ENCODE measurements at places on chromosomes 11 and 22.

DNA sequence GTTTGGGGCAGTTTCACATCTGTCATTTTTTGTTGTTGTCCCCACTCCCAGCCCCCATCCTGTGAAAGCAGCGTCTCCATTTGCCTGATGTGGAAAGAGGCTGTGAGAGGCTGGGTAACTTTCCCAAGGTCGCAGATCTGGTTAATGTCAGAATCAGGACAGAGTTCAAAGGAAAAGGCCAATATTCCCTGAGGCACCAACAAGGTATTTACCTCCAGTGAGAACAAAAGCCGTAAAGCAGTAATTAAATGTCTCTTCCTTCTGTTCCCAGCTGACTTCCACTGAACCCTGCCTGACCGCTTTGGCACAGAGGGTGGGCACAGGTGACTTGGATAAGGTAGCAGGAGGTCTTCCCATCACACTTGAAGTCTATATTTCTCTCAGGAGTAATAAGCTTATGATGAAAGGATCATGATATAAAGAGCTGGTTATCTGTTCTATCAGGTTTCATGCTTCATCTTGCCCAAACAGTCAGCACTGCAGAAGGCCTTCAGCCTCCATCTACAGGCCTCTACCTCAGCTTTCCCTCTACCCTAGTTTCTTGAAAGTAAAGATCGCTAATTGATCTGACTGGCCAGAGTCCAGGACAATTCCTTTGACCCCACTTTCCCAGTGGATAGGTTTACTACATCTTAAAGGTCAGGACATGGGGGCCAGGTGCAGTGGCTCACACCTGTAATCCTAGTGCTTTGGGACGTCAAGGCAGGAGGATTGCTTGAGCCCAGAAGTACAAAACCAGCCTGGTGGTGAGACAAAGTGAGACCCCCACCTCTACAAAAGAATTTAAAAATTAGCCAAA lies 9.4 kb downstream of the C11orf91 start:
- DNase-seq: no peak

DNA sequence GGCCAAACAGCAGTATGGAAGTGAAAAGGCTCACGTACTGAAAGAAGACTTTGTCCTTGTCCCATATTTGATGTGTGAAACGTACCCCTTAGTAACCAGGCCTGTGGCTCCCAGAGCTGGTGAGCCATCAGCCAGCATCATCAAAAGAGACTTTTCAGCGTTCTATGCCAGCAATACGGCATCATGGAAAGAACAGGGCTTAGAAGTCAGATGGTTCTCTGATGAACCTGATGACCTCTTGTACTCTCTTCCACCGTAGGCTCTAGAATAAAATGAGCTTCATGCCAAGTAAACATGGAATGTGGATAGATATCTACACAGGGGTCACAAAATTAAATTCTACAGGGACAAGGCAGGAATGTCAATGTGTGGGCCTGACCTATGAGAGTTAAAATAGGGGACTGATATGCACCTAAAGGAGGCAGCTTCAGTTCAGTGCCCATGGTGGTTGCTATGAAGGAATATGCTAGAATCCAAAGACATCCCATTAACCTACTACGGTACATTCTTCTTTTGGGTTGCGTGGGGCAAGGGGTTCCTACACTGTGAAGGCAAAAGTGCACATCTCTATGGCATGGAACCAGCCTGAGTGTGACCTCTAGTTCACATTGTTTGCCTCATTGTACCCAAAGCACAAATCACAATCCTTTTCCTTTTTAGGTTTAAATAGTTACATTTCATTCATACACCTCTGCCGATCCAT lies 130.6 kb downstream of the ETS1 start:
- no peak for DNase-seq

GRCh38 chr11:113398669-113399430 lies 11.3 kb downstream of the ANKK1 start:
- no peak for DNase-seq

- no peak for DNase-seq
Measured at GRCh38 chr11:104873252-104873651, 25.0 kb downstream of the CASP12 start.

DNA sequence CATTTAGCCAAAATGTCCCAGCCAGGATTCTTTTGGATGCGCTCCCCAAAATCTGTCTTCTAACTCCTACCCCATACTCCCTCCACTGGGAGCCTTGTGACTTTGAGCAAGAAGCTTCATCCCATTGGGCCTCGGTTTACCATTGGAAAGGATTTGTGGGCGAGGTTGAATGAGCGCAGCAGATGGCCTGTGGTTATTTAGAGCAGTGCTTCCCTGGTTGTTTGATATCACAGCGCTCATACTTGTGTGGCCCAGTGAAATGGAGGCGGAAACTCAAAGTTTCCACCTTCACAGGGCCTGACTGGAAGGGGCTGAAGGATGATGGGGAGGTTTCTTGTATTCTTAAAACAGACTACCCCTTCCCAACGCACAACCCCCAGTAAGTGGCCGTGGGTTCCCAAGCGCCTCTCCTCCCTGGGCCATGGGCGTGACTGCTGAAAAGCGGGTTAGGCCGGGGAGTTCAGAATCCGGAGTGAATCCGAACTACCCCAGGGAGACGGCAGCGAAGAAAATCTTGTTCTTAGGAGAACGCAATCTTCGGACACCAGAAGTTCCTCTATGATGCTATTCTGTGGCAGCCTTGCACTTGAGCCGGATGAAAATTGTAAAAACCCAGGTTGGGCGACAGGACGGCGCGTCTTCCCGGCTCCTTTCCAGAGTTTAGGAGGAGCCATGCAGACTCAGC lies 1.2 kb upstream of the ATF4 start:
- no peak for DNase-seq

- DNase-seq: no peak
Measured at GRCh38 chr22:23652286-23652685, 20.2 kb upstream of the DRICH1 start.

DNA sequence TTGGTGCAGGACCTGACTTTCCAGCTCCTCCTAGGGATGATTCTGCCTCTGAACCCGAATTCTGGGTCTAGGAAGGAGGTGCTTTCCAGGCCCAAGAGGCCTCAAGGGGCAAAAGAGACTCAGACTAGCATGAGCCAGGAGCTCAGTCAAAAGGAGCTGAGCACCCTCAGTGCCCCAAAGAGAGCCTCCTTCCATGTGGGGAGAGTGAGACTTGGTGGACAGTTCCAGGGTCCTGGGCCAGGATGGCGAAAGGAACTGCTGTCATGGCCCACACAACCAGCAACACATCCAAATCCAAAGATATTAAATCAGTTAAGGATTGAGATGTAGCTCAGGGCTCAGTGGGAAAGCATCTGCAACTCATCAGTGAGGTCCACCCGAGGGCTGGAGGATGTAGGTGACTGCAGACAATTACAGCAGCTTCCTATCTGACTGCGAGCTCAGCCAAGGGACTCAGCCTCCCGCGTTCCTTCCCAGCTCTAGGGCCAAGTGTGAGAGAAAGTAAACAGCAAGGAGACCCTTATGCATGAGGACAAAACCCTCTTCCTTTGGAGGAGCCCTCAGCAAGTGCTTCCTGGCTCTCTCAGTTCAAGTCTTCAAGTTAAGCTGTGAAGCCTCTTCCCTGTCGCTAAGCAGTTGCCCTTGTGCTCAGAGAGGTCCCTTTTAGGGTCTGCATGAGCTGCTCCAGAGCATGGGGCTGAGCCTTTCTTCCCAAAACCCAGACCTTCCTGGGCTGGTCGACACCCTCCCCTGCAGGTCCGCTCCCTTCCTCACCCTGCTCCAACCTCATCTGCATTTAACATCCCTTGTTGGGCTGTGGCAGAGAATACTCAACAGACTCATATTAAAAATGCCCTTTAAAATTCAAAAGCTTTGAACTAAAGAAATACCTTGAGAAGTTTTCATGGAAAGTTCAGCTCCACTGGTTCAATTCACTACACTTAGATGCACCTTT lies 35.8 kb downstream of the C11orf58 start:
- DNase-seq: no peak

DNA sequence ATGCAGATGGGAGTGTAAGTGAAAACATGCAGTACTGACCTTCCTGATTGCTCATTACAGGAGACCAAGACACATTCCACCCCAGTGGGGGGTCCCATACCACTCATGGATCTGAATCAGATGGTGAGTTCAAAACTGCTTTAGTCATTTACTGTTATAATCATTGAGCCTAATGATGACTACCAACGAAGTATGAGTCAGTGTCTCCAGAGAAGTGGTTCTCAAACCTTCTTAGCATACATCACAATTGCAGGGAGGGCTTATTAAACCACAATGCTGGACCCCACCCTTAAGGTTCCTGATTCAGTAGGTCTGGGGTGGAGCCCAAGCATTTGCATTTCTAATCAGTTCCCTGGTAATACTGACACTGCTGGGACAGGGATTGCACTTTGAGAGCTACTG lies 75.8 kb downstream of the CD44 start:
- peak; percentile 99 for DNase-seq

GRCh38 chr11:70243912-70244652 lies 26.4 kb upstream of the PPFIA1 start:
- peak; percentile 43 for DNase-seq

GRCh38 chr11:79358258-79358657 lies 82.6 kb downstream of the TENM4 start:
- peak; percentile 46 for DNase-seq

GRCh38 chr11:65384301-65384889 lies 1.9 kb upstream of the SLC25A45 start:
- no peak for DNase-seq

GRCh38 chr22:25896098-25896497 lies 154.1 kb downstream of the MYO18B start:
- no peak for DNase-seq

GRCh38 chr22:48587236-48587865 lies 1240.3 kb downstream of the BRD1 start:
- DNase-seq: no peak

DNA sequence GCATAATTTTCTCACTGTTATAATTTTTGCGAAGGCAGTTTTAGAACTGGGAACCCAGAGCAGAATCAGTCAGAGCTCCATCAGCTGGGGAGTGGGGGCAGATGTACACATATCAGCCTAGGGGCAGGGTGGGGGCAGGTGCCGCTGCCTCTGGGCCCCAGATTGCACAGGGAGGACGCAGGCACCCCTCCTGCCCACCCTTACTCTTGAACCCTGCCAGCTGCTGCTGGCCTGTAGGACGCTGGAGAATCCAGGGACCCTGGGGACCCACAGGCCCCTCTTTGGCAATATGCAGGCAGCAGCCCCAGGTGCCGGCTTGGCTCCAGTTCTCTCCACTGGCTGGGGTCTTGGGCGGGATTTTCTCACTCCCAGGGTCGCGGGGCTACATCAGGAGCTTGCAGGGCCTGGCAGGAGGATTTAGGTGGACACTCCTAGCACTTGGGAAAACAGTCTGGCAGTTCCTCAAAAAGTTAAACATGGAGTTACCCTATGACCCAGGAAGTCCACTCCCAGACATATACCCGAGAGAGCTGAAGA lies 8.8 kb upstream of the CAPN5 start:
- DNase-seq: no peak

DNA sequence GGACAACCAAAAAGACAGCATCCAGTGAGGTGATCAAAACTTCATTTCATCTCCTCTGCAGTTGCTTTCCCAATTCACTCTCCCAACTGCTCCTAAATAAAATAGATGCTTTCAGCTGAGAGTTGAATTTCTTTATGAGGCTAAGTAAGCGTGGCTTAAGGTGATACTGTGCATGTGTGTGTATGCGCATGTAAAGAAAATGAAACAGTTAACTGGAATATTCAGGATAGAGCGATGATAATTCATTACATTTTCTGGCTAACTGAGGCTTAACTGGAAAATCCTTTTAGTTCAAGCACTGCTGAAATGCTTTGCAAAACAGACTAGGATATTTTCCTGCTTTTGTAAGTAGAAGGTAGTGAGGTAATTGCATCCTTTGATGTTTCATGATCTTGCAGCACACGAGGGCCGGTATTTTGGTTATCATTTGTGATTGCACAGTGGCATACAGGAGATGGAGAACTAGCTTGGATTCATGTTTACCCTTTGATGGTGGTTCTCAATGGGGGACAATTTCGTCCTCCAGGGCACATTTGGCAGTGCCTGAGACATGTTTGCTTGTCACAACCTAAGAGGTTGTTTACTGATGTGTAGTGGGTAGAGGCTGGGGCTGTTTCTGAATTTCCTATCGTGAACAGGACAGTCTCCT lies 71.2 kb downstream of the ZBTB16 start:
- no peak for DNase-seq

- DNase-seq: no peak
Measured at GRCh38 chr11:118147502-118147901, 5.1 kb downstream of the SCN4B start.

- no peak for DNase-seq
Measured at GRCh38 chr11:44671234-44671633, 55.5 kb upstream of the TSPAN18 start.

GRCh38 chr22:29014773-29015172 lies 46.9 kb downstream of the C22orf31 start:
- DNase-seq: no peak

- no peak for DNase-seq
Measured at GRCh38 chr22:35587896-35588295, 29.2 kb downstream of the MB start.

DNA sequence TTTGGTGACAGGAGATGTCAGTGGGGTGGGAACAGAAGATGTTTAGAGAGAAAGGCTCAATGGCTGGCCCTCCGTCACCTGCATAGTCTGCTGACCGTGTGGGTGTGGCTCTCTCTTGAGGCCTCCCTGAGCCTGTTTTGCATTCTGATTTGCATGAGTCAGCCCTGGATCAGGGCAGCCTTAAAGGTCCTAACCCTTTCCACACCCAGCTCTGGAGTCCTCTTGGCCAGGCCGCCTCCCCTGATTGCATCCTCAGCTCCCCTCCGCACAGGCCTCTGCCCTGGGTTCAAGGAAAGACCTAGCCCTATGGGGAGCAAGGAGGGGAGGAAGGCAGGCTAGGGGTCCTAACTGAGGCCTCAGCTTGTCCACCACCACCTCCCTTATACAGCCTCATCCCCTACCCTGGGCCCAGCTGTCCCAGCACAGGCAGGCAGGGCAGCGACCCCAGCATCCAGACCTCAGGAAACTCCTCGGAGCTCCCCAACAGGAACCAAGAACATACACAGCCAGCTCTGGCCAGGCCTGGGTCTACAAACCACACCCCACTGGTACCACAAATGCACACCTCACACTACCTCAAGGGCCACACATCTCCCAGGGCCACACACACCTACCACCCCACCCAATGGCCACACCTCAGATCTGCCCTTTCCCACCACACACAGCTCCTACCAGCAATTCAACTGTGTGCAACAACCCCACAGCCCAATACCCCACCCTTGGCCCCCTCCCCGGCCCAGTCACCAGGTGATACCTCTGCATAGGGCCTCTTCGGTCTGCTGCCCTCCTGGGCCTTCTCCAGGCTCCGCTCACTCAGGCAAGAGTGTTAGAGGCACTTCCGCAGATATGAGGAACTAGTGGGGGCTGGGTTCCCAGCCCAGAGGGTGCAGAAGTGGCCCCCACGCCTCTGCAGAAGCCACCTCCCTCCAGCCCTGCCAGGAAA lies 13.7 kb downstream of the ARAP1 start:
- peak; percentile 40 for DNase-seq

Measured in kidney tubule cell (primary cell).